Lung (tissue), 17 donors: ENCODE measurements at places on chromosomes 2 and 18. TPM values are rescaled to one million over a fixed set of nuclear protein-coding genes. Genes with fewer than 3 reads are reported as not detected.
A peak's percentile ranks its signal among the peaks of the same experiment; 100 is the strongest.

- H3K4me3 ChIP-seq, result no peak overlapping the region
- H3K27ac ChIP-seq, result no peak overlapping the region
- DNase-seq, result no peak
Observed at GRCh38 chr2:99680946-99681345, 191.1 kb upstream of the REV1 start.

GRCh38 chr2:25073914-25074313 is 32.0 kb downstream of the EFR3B start:
- no peak overlapping the region for H3K27ac ChIP-seq
- no peaks in the 10 kb centered on the region for H3K4me1 ChIP-seq
- DNase-seq, result no peak

DNA sequence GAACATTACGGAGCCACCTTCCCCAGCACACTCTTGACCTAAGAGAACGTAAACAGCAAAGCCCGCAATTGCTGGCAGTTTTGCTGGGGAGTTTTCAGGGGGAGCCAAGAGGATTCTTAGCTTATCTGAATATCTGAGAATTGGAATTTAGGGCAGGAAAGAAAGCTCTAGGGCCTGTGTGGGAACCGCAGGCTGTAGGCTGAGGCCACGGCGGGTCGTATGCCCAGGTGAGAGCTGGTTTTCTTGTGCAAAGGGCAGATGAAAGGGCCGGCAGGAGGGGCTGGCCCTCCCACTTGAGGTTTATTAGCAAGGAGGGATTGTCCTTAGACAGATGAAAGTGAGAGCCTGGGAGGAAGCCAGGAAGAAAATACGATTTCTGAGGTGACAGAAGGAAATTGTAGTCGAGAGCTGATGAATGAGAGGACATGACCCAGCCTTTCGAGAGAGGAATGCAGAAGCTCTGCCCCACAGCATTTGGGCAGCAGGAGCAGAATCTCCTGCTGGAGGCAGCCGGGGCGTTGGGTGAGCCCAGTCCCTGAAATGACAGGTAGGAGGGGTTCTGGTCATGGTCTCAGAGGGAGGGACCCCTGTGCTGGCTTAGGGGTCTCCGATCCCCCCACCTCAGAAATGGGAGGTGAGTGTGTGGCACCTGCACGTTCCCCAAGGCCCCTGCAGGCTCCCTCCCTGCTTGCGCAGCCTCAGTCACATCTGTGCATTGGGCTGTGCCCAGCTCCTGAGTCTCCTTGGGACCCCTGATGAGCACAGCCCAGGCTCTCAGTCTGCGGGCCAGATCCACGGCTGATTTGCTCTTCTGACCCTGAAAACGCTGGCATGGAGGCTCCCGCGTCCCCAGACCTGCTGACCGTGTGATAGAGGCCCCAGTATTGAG is 61.1 kb downstream of the CABLES1 start:
- no peak overlapping the region for H3K27ac ChIP-seq
- H3K4me1 ChIP-seq, result no peaks in the 10 kb centered on the region
- peak; percentile 63 for DNase-seq
- H3K36me3 ChIP-seq, result peaks cover 9% of the 10 kb centered on the region
- H3K27me3 ChIP-seq, result no peaks in the 10 kb centered on the region

COQ10B gene
- total RNA-seq, result 26.8 TPM
